ENCODE measurements at places on chromosomes 11 and 22.

- DNase-seq: no peak
Observed at GRCh38 chr22:30220338-30221012, 26.1 kb downstream of the LIF start.

DNA sequence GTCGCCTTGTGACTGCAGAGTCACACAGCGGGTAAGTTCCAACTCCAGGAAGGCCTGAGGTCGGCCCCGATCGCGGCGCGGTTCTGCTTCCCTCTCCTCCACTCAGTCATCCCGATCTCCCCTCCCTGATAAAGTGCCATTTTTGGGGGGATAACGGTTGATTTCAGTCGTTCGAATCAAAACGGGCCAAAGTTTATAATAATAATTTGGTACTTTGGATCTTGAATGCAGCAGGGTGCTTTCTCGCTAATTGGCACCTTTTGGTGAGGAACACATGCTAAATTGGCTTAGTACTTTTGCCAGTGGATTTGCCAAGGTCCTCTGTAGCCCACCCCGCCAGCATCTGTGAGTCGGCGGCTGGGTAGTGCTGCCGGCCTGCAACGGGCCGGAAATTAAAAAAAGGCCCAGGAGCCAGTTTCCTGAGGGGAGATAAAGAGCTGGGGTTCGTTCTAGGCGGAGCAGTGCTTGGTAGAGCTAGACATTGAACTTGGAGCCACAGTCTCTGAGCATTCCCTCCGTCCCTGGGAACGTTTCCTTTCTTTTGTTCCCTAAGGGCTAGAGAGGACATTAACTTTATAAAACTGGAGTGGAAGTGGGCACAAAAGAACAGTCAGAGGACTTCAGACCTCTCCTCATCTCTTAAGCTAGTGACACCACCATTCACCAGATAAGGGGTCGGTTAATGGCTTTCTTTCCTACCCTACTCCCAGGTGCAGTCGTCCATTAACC, 997 bp downstream of the UBE2L3 start:
- DNase-seq: no peak

- DNase-seq: no peak
Observed at GRCh38 chr11:32426192-32426591, 9.1 kb downstream of the WT1 start.

DNA sequence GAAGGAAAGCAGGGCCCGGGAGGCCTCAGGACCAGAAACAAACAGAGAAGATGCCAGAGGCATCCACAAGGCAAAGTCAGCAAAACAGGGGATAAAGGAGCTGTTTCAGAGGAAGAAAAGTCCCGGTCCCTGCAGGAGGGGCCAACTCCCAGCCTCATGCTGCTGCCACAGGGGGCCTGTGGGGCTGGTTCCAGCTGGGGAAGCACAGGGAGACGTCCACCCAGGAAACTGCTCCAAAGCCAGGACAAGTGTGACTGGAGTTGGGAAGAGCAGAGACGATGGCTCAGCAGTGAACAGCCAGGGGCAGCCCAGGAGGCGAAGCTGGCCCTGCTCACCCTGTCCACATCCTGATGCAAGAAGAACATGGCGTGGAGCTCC, 454.4 kb downstream of the BRD1 start:
- DNase-seq: no peak

DNA sequence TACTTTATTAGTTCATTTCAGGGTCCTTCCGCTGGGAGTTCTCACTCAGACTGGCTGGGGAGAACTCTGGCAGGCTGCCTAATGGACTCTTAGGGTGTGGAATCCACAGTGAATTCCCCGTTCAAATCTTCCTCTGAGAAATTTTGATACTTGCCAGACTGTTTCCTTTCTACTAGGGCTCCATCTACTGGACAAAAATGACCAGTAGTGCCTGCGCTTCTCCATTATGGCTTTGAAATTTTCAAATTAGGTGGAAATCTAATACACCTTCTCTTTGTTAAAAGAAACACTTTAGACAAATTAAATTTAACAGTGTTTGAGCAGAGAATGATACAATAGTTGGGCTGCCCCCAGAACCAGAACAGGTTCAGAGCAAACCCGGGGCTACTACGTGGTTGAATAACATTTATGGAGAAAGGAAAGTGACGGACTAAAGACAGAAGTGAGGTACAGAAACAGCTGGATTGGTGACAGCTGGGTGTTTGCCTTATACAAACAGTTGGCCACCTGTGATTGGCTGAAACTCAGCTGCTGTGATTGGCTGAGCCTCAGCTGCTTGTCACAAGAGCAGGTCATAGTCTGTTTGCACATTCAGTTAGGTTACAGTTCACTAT, 52.9 kb upstream of the FDX1 start:
- DNase-seq: peak; percentile 95
